Osteoblast (primary cell): ENCODE measurements at places on chromosomes 7 and 10.

GRCh38 chr7:105674200-105674920 lies 93.1 kb upstream of the EFCAB10 start:
- DNase-seq = no peak

DNA sequence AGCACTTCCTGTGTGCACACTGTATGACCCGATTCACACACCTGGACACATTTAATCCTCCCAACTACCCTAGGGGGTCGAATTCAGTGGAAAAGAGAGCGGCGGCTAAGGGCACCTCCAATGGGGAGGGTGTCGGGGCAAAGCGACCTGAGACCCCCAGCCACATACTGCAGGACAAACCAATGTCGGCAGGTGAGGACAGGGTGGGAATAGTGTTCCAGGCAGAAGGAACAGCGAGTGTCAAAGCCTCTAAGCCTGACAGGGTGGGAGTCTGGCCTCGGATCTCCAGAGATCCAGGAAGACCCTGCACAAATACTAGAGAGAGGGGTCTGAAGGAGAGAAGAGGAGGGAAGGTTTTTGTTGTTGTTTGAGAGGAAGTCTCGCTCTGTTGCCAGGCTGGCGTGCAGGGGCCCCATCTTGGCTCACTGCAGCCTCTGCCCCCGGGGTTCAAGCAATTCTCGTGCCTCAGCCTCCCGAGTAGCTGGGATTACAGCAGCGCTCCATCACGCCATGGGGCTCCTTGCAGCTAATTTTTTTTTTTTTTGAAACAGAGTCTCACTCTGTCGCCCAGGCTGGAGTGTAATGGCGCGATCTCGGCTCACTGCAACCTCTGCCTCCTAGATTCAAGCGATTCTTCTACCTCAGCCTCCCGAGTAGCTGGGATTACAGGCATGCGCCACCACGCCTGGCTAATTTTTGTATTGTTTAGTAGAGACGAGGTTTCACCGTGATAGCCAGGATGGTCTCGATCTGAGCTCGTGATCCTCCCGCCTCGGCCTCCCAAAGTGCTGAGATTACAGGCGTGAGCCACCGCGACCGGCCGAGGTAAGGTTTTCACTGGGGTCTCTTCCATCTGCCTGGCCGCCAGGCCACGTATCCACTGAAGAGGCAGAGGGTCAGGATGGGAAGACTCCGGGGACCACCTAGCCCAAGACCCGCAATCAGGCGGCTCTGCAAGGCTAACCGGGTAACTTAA lies 1.2 kb upstream of the ARPC1B start:
- no peak for DNase-seq

GRCh38 chr10:29005988-29006387 lies 282.9 kb upstream of the LYZL1 start:
- no peak for DNase-seq

DNA sequence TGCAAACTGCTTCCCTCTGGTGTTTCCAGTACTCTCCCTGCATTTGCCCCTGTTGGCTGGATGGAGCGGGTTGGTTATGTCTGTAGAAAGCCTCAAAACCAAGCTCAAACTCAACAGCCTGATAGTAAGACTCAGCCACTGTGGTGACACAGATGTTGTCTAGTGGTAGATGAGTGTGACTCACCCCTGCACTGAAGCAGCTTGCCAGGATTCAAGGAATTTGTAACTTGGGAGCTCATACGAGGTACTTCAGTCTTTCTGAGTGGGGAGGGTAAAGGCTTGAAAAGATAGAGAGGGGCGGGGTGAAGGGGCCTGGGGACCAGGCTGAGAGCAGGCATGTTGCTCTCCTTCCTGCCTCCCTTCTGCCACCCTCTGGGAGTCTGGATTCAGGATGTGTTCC lies 22.9 kb upstream of the AQP1 start:
- DNase-seq = peak; percentile 99

DNA sequence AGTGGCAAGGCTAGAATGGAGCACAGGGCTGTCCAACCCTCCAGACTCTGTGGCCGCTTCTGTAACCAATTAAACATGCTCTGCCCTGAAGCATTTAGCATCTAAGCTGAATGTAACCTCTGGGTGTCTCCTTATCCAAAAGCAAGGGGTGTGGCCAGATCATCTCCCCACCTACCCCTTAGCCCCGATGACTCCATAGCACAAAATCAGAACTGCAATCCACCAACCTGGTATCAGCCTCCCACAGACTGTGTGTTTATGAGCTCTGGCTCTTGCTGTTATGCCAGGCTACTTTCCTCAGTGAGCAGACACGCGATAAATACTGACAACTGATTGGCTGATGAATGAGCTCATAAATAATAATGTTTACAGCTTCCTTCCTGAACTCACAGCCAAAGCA lies 3.2 kb downstream of the FRMD4A start:
- DNase-seq = peak; percentile 53
